ENCODE measurements at places on chromosomes 3 and 15.

DNA sequence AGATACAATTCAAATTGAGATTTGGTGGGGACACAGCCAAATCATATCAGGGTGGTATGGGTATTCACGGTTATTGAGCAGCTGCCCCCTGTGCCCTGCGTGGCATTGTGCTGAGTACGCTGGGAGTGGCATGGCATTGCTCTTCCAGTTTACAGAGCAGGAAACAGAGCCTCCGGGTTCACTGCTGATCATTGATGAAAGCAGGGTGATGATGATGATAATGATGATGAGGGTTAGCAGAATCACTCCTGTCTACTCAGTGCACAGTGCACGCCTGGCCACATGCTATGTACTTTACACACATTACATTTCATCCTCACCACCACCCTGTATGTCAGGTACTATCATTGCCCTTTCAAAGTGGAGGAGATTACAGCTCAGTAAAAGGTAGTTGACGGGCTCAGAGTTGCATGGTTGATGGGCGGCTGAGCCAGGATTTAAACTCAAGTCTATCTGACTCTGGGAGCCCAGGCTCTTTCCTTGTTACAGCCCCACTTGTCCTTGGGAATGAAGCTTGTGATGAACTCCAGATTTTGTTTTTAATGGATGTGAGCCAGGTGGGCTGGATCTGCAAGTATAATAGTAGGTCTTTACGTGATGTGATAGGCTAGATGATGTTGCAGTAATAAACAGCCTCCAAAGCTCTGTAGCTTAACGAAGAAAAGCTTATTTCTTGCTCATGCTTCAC is 87.6 kb upstream of the MYZAP start:
- DNase-seq, result no peak

DNA sequence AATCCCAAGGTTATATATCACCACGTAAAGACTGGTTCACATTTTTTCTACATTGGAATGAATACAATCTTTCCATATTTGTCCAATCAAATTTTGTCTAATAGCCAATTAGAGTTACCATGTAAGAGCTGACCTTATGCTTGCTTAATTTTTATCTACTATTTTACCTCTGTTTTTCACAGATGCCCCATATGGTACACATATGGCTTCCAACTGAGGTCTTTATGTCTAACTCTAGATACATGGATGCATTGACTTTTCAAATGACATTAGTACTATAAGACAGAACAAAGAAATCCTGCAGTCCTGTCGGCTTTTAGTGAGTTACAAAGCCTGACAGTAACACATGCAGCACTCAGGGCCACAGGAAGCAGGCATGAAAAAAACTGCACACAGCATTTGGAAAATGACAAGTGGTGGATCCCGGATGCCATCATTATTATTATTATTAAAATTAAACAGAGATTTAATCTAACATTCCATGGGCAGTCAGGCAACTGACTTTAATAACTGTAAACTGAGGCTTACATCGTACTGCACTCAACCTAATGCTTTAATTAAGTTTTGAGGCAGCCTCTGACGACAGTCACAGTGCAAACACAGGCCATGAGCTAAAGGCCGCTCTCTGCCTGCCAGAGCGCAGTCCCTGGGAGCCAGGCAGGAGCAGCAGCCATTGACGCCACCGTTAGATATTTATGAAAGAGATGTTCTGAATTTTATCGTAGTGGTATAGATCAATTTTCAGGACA is 113.9 kb upstream of the TMCO5A start:
- DNase-seq, result no peak

- DNase-seq, result no peak
These were observed 410.6 kb upstream of the WNT5A start for GRCh38 chr3:55897573-55898224.

DNA sequence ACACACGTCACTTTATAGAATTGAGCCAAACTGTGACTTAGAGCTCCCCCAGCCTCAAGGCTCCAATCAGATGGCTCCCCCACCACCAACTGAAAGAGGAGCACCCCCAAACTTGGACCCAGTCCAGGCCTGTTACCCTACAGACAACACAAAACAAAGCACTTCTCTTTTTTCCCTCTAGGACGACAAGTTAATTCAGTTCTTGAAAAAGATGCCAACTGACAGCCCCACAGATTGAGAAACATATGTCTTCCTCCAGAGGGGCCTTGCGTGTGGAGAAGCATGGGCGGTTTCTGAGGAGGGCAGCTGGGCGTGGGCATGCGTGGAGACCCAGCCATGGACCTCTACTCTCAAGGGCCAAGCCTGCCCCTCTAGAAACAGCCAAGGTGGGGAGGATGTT is 229.5 kb downstream of the SHQ1 start:
- DNase-seq, result no peak

DNA sequence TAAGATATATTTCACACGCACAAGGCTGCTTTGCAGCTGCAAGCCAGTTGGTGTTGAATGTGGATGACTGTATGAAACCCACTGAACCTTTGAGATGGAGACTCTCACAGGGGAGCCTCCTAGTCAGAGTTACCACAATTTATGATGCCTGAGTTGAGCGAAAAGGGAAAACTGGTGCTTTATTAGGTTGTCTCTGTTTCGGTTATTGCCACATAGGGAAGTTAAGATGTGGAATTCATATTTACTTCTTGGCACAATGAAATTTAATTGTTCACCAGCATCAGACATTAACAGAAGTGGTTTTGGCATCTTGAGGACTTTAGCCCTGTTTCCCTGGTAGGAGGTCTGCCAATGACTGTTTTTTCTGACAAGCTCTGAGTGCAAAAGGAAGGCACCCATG is 358.2 kb downstream of the SQOR start:
- DNase-seq, result no peak

GRCh38 chr3:126765187-126766069 is 61.4 kb downstream of the CHCHD6 start:
- no peak for DNase-seq

DNA sequence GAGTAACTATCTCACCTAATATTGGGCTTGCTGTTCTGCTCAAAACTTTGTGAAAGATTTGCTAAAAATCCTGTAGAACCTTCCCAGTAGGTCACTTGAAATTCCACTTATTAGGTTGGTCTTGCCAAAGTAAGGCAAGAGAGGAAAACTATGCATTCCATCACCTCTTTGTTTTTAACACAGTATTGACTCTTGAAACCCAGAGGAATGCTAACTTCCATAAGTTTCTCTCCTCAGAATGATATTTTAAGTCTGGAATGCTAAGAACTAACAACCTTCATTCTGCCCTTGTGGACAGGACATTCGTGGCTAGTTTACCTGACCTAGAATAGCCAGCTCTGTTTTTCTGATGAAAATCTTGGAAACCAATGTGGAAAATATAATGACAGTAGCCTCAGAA is 154.5 kb downstream of the TMCO5A start:
- DNase-seq, result no peak

DNA sequence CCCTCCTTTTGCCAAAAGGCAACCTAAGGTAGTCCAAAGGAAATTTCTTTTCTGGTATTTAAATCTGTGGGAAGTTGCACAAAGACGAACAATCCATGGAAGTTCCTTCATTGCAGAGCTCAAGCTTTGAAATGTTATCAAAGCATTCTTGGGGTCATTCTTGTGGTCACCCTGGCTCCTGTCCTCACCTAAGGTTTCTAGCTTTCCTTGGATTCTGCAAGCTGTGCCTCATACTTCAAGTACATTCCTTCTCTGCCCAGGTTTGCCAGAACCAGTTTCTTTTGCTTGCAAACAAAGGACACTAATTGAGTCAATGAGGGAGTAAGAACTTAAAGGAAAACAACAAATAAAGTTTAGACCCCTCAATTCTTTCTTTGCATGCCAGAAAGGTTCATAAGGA is 329.8 kb upstream of the PDZRN3 start:
- no peak for DNase-seq

DNA sequence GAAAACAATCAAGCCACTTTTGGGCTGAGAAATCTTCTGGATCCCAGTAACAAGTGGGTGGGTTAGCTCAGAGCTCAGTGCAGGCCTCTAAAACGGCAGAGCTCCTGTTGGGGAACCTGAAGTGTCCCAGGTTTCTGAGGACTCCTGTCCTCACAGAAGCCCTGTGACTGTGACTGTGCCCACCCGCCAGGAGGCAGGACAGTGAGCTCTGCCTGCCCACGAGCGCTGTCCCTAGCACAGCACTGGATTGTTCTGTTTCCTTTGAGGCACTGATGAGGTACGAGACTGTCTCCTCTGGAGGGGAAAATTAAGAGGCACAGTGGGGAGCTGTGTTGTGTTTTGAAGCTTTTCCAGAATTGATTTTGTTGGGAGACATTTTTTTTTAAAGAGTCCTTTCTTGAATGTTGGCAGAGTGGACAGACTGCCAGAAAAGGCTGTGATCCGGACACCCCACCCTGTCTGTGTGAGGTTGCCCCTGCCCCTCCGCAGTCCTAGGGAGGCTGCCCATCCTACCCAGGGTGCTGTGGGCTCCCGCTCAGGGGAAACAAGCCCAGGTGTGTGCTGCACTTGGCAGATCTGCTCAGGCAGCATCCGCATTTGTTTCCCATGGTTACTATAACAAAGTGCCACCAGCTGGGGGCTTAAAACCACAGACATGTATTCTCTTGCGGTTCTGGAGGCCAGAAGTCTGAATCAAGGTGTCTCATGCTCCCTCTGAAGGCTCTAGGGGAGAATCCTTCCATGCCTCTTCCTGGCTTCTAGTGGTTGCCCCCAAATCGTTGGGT is 66.6 kb upstream of the LARS2 start:
- DNase-seq, result no peak

DNA sequence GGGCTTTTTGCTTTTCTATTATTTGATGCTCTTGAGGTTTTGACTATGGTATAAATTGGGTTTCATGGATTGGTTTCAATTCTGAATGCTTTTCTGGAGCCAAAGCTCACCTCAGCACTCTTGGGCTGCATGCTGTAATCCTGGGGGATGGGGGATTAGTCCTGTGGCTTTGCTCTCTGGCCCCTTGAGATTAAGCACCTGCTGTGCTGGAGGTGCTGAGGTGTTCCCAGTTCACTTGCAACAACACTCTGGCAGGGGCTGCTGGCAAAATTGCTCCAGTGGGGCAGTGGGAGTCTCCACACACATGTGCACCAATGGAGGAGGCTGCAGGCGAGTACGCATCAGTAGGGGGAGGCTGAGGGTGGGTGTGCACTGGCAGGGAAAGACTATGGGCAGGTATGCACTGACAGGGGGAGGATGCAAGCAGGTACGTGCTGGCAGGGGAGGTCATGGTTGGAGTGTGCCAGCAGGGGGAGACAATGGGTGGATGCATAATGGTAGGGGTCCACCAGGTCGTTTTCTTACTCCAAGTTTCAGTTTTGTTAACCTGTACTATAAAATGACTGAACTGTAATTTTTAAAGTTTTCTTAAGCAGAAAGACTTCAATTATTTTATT is 489.2 kb downstream of the FGF12 start:
- DNase-seq, result no peak

DNA sequence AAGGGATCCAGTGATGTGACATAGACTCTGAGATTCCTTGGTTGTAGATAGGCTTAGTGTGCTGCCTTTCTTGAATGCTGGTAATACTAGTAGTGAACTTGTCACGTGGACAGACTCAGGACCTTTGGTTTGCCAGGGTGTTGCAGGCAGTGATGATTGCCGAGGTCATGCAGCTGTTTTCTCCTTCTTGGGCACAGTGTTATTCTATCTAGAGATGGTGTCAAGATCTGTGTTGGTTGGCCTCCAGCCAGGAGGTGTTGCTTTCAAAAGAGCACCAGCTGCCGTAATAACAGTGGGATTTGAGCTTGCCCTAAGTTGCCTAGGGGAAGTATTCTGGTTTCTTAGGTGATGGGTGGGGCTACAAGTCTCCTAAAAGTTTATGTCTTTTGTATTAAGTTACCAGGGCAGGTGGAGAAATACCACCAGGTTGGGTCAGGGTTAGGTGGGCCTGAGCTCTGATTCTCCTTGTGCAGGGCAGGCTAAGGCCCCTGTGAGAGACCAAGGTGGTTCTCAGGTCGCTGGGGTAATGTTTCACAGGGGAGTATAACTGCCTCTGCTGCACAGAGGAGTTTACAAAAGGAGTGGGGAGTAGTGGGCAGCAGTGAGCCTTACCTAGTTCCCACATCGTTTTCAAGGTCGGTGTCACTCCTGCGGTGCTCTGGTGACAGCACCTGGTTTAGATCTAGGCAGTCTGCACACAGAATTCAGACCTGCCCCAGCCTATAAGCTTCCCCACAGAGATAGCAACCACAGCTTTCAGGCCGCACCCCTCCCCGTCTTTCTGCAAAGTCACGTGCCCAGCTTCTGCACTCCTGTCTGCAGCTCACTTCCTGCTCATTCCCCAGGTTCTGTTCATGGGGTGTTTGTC is 350.3 kb downstream of the DOCK3 start:
- no peak for DNase-seq

DNA sequence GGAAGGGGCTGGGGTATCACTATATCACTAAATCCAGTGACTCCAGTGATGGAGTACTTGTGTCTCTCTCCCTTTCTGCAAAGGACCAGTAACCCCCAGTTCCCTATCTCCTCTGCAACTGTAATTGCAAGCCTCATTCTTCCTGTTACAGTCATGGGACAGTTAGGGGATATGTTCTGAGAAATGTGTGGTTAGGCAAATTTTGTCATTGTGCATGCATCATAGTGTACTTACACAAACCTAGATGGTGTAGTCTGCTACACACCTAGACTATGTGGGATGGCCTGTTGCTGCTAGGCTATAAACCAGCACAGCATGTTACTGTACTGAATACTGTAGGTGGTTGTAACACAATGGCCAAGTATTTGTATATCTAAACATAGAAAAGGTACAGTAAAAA is 2.2 kb downstream of the VPS8 start:
- DNase-seq, result no peak

GRCh38 chr3:48208076-48208475 is 15.2 kb upstream of the CAMP start:
- no peak for DNase-seq

DNA sequence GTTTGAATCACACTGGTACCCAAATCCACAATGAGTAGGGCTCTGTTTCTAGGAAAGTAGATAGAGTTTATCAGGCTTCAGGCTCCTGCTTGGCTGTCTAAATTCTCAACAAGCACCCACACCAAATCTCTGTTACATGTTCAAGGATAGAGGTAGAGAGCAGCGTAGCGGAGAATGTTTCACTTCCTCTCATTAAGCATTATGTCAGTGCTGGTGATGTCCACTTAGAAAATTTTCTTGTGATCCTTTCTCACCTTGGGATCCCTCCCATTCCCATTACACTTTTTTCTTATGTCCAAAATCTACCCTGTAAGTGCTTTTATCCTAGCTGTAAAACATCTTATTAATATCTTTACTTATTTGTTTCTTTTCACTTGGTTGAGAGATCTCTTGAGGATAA is 34.7 kb upstream of the GCSAM start:
- no peak for DNase-seq
